ENCODE measurements at places on chromosomes 2 and 18.

GRCh38 chr2:6845903-6846302 is 19.8 kb downstream of the CMPK2 start:
- DNase-seq: no peak

GRCh38 chr2:233793465-233794127 is 15.5 kb downstream of the MROH2A start:
- DNase-seq: no peak

DNA sequence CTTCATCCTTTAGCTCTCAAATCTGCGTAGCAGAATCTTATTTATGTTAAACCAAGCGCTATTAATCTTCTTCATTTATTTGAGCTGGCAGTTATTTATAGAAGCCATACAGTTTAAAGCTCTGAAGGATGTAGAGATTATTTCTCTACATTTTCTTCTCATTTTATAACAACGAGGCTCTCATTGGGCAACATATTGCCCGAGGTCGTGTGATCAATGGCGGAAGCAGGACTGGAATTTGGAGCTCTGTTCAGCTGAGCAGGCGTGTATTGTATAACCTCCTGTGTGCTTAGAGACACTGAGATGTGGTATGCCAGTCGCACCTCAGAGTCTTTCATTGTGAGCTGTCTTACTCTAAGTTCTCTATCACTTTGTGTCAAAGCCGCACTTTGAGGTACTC is 17.5 kb upstream of the DRC1 start:
- DNase-seq: no peak

DNA sequence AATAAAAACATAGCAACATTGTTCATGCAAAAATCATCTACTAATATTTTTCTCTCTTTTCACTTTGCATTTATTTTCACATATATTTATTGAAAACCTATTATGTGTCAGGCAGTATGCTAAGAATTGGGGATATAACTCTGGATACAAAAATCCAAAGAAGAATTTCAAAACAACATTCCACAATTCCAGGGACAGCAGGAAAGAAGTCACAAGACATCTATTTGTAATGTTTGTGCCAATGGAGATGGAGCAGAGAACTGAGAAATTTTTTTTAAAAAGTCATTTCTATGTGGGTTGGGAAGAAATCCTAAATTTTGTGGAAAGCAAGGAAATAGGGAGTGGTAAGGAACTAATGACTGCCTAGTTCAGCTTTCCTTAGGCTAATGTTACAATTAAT is 128.6 kb upstream of the TLK1 start:
- no peak for DNase-seq

DNA sequence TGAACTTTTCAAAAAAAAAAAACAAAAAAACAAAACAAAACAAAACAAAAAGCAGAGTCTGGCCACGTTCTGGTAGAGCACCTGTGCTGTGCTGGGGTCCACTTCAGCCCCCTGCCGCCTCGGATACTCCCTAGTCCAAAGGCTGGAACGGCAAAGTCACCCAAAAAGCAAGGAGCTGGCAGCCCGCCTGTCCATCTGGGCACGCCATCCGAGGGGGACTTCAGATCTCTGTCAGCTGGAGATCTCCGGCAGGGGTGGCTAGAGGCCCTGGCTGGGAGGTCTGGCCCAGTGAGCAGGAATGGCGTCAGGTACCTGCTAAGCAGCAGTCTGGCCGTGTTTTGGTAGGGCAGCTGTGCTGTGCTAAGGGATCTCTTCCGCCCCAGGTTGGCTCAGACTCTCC is 152.3 kb upstream of the ZNF516 start:
- DNase-seq: no peak

DNA sequence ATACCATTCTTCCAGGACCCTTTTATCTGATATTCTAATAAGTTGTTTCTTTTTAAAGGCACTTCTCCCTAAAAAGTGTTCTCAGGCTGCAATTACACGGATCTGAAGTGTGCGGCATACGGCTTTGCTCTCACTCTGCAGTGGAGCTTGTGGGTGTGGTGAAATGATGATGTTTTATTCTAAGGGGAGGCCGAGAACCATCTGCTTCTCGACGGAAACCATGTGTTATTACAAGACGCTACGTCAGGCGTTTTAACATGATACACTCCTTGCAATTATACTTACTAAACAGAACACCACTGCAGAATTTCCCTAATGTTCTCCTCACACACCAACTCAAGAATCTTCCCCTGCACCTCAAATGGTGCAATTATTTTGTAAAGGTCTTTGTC is 34.9 kb upstream of the CTDP1 start:
- no peak for DNase-seq

DNA sequence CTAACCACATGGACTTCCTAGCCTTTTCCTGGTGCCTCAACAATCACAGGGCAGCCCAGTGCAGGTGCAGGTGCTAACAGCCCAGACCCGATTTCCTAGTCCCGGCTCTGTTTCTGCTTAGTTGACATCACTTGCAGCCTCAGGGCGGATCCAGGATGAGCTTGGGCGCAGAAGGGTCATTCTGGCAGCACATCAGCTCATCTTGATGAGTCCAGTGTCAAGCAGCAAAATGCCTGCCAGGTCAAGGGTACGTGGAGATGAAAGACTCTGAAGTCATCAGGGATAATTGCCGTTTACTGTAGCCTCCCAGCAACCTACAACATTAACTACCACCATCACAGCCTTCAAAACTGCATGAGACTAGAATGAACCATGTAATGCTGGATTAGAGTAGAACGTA is 39.4 kb upstream of the EFHD1 start:
- no peak for DNase-seq

DNA sequence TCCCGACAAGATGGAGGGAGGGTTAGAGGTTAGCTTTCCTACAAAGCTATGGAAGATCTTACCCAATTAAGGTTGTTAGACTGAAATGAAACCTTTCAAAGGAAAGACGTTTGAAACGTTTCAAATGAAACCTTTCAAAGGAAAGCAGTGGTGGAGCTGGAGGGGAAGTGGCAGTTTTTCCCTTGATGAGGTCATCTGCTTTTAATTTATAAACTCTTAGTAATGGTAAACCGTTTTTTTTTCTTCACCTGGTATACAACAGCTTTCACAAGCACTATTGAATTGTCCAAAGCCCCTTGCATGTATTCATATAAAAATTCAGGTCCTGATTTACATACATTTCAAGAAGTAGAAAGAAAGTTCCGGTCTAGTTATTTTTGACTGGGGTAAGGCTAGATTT is 7.4 kb downstream of the PMAIP1 start:
- DNase-seq: no peak

GRCh38 chr2:7825591-7826312 is 856.1 kb upstream of the ID2 start:
- DNase-seq: no peak

- no peak for DNase-seq
Measured at GRCh38 chr2:8193686-8194615, 487.9 kb upstream of the ID2 start.

GRCh38 chr2:219057709-219058540 is 2.8 kb downstream of the IHH start:
- DNase-seq: peak; percentile 63

- DNase-seq: no peak
Measured at GRCh38 chr2:26974352-26974751, 3.9 kb downstream of the MAPRE3 start.
